Stimulated activated CD8-positive, alpha-beta memory T cell treated with anti-CD3 and anti-CD28 coated beads, Interleukin-4, amount 100 ng/mL, for 48 hours (primary cell): ENCODE measurements at places on chromosomes 16 and 17.

DNA sequence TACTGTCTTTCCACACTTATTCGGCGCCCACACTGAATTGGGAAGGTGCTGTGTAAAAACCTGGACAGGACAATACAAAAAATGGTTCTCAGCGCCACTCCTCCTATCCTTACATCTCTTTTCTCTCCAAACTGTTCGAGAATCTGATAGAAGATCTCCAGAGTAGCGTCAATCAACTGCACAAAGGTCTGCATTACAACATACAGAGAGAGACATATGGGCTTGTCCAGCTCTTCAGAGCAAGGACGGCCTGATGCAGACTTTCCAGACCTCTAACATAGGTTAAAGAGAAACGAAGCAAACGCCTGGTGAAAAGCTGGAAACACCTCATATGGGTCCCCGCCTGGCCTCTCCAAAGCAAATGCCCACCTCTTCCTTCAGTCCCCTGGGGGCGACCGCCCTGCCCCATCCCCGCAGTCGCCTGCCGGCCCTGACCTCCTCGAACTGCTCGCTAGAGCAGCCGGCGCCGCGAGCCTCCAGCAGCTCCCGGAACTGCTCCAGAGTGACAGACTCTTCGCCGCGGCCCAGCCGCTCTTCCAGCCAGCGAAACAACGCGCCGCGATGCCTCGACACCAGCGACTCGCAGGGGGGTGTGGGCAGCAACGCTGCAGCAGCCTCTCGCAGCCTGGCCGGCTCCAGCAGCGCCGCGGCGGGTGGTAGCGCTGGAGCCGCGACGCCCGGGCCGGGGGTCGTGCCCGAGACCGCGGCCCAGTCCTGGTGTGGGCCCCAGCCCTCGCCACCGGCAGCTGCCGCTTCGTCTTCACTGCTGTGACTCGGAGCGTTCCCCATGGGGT, 526 bp downstream of the ZZEF1 start:
- DNase-seq = peak; percentile 45

- no peak for DNase-seq
These were observed 103.7 kb downstream of the SKAP1 start for GRCh38 chr17:48326310-48326709.

GRCh38 chr16:16109453-16110110, 113.7 kb downstream of the ABCC6 start:
- no peak for DNase-seq

DNA sequence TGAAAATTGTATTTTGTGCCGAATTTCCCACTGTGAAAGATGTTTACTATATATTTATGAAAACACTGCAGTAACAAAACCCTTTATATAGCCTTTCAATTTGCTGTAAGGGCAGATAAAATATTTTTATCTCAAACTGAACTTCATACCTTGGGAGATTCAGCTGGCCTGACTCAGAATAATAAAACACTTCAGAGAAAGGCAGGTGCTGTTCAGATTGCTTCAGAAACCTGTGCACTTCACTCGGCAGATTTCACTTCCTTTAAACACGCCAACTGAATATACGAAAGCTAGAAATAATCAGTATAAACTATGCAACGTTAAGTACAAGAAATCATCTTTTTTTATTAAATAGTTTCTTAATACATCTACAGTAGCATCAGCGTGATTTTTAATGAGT, 839.1 kb upstream of the RBFOX1 start:
- no peak for DNase-seq

DNA sequence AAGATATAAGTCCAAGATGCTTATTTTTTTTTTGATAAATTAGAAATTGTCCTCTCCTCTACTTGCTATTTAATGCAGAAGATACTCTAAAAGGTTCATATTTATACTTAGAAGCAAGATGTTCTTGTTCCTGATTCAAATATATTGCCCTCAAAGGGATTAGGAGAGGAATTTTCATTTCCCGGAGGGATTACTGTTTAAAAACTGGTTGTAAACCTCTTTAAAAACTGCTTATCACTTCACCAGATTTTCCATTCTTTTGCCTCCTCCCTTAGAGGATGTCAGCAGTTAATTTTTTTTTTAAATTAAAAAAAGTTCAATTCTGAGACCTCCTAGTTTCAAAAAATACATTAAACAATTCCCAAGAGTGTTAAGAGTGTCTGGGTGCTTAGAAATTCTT, 2.8 kb downstream of the TENT4B start:
- no peak for DNase-seq

- DNase-seq = no peak
These were observed 26.6 kb downstream of the UNK start for GRCh38 chr17:75811174-75811573.

- DNase-seq = peak; percentile 72
These were observed 13.9 kb downstream of the HAGH start for GRCh38 chr16:1812732-1813163.

DNA sequence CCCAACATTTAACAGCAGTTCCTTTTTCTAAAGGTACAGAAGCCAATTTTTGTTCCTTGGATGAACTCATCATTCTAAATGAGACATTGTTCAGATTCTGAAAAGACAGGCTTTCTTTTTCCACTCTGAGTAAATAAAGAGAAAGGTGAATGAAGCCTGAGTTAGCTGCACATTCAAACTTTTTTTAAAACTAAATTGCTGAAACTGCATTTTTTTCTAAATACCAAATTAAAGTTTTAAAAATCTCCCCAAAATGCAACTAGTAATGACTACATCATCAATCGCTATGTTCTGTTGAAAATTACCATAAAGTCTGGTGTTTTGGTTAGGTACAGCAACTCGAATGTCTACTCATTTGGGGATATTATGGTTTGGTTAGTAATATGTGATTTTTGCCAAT, 9.8 kb downstream of the SCO1 start:
- no peak for DNase-seq

- no peak for DNase-seq
These were observed 109.0 kb downstream of the RAP1GAP2 start for GRCh38 chr17:2905269-2905668.

GRCh38 chr17:36870720-36870999, 66.6 kb upstream of the LHX1 start:
- no peak for DNase-seq

GRCh38 chr17:50381920-50382319, 8.9 kb downstream of the EME1 start:
- no peak for DNase-seq

- DNase-seq = no peak
These were observed 683.5 kb downstream of the MAF start for GRCh38 chr16:78916928-78917545.

DNA sequence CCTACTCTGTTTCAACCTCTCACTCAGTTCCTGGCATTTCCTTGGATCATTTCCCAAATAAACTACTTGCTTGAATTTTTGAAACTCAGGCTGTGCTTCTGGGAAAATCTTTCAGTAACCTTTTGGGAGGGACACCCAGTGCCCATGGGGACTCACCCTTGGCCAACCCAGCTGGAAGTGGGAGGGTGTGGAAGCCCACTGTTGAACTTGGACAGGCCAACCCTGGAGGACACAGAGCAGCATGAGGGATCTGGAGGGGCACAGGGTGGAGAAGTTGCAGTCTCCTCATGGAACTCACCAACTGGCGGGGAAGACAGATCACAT, 11.2 kb downstream of the RTN4RL1 start:
- no peak for DNase-seq
